ENCODE measurements at places on chromosomes 7 and 10.
A peak's percentile ranks its signal among the peaks of the same experiment; 100 is the strongest.

GRCh38 chr7:31991846-31992245, 78.4 kb downstream of the PDE1C start:
- no peak for DNase-seq

DNA sequence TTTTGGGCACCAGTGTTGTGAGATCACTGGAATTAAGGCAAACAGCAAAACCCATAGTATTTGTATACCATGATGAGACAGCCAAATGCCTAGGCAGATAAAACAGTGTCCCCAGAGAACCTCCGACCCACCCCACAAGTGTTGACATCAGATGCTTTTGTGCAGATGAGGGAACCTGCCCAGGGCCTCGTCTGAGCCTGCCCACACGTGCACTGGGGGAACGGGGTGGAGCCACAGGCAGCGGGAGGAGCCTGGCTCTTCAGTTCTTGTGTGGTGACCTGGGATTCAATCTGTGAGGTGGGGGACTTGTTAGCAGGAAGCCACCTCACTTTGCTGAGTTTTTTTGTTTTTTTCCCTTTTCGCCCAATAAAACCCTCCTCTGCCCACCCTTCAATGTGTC, 33.4 kb upstream of the OPTN start:
- DNase-seq: no peak

- no peak for DNase-seq
Measured at GRCh38 chr10:69810675-69811397, 9.1 kb downstream of the COL13A1 start.

- no peak for DNase-seq
Measured at GRCh38 chr10:110634527-110635209, 9.5 kb upstream of the RBM20 start.

DNA sequence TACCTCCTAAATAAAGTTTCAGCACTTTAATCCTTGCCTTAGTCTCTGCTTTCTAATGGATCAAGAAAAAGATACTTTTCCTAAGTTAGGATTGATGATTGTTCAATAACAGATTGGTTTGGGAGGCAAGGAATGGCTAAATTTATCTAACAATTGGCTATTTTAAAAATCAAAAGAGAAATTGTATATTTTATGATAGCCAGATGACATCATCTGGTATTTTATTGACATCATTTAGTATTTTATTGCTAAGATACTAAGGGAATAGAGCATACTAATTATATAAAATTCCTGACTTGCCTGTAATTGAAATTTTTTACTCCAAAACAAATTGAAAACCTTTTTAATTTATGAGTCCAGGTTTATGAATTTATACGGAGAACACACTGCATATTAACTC, 19.3 kb upstream of the FAM13C start:
- no peak for DNase-seq

- peak; percentile 16 for DNase-seq
Measured at GRCh38 chr10:12605580-12606405, 256.4 kb downstream of the CAMK1D start.

DNA sequence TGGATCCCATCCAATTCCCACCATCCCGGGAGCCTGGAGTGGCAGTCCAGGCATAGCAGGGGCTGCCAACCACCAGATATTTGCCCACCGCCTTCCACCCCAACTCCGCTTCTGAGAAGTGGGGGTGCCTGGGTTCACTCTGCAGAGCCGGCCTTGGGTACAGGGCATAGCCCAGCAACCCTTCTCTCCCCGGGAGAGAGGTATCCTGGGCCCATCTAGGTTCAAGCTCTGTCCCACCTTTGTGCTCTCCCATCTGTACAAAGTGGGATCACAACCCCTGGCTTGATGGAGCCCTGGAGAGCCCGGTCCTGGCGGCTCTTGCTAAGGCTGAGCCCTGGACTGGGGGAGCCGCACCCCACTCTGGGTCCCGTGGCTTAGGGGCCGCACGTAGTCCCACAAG, 12.2 kb downstream of the MICALL2 start:
- no peak for DNase-seq

- no peak for DNase-seq
Measured at GRCh38 chr7:121578669-121579068, 182.6 kb upstream of the FAM3C start.

GRCh38 chr7:137953043-137953664, 48.7 kb downstream of the CREB3L2 start:
- DNase-seq: no peak

- DNase-seq: no peak
Measured at GRCh38 chr10:3760083-3760482, 24.9 kb downstream of the KLF6 start.

Measured in esophagus squamous epithelium (tissue), 5 donors.